GM12864 (cell line): ENCODE measurements at places on chromosomes 13 and 19.

DNA sequence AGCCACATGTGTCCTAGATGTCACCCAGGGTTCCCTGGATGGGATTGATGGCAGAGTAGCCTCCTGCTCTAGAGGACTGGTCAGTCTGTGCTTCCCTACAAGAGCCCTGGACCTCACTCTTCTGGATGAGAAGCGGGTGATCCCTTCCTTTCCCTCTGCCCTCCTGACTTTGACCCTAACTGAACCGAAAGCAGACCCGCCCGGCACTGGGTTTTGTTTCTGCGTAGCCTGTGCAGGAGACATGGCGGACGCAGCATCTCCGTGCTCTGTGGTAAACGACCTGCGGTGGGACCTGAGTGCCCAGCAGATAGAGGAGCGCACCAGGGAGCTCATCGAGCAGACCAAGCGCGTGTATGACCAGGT, 4.9 kb downstream of the THOP1 start:
- DNase-seq: no peak

- no peak for DNase-seq
These were observed 497.3 kb downstream of the KLF5 start for GRCh38 chr13:73556128-73556527.

GRCh38 chr13:101752432-101752831, 300.0 kb downstream of the ITGBL1 start:
- DNase-seq: no peak

- no peak for DNase-seq
These were observed 6.6 kb downstream of the RAB20 start for GRCh38 chr13:110554946-110555345.

- DNase-seq: no peak
These were observed 2.3 kb downstream of the TFDP1 start for GRCh38 chr13:113586661-113587479.

DNA sequence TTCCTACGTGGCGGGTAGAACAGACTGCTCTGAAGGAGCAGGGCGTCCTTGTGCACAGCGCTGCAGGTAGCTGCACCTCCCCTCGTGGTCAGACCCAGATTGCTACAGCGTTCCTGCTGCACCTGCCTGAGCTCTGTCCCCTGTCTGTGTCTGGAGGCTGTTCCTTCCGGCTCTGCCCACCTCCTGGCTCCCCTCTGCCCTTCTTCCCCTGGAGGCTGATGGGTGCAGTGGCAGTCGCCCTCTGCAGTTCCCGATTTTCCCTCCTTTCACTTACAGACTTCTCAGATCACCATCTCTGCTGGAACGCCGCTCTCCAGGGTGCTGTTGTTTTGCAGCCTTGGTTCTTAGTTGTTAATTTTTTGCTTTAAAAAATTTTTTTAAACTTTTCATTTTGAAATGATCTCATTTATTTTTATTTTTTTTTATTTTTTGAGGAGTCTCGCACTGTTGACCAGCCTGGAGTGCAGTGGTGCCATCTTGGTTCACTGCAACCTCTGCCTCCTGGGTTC, 53.6 kb downstream of the SMARCA4 start:
- no peak for DNase-seq

DNA sequence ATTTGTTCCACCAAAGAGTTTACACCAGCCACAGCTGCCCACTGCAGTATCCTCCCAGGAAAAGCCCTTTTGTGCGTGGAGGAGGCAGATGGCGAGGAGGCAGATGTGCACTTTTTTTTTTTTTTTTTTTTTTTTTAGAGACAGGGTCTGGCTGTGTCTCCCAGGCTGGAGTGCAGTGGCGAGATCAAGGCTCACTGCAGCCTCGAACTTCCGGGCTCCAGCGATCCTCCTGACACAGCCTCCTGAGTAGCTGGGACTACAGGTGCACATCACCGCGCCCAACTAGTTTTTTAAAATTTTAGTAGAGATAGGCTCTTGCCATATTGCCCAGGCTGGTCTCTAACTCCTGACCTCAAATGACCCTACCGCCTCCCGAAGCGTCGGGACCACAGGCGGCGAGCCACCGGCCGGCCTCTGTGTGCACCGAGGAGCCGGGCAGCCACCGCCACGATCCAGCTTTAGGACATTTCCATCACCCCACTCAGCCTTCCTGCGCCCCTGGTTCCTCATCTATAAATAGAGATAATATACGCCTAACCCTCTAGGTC, 563 bp upstream of the PDCD5 start:
- DNase-seq: no peak

- DNase-seq: no peak
These were observed 24.2 kb upstream of the IGFL1 start for GRCh38 chr19:46205183-46205984.

DNA sequence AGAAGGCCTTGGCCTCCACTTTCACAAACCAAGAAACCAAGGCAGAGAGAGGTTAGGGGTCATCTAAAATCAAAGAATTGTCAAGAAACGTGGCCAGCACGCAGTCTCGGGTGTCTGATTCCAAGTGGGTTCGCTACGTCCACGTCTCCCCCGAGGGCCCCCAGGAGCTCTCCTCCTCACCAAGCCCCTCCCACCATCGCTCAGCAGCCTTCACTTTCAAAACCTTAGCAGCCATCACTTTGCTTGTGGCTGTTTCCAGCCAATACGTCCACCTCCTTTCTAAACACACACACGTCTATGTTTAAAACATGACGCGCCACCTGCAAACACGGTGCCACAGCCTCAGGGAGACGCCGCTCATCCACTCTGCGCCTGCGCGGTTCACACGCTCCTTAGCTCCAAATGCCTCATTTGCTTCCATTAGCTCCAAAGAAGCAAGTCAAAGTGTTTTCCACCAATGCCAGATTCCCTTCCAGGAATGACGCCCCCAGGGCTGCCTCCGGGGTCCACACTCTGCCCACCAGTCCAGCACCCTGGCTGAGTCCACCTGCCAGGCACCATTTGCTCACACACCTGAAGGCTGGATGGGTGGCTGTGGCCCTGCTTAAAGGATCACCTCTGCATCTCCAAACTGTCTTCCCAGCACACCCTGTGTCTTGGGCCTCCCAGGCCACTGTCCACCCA, 5.5 kb downstream of the RASA3 start:
- DNase-seq: no peak

GRCh38 chr13:112967686-112968379, 1.2 kb upstream of the MCF2L start:
- no peak for DNase-seq

GRCh38 chr13:113643593-113643992, 14.4 kb downstream of the ATP4B start:
- no peak for DNase-seq

DNA sequence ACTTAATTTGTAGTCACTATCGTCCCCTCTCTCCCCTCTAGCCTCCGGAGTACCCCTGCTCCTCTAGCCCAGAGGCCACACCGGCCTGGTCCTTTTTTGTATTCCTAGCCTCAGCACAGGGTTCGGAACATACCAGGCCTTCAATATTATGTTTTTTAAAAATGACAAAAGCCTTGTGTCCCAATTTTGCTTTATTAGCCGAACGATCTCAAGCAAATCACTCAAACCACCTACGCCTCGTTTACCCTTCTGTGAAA, 463 bp upstream of the POMP start:
- DNase-seq: no peak

DNA sequence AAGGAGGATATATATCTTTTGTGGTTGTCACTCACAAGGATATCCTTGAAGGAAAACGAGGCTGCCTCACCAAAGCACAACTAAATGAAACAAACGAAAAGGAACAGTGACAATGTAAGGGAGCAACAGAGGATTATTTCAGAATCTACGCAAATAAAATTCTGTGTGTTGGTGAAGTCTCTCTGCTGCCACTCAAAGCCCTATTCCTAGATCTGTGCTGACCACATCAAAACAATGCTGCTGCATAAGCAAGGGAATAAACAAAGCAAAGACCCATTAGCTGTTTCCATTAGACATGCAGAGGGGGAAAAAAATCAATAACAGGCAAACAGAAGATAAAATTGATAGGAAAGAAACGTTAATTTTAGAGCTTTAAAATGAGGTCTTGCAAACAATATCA, 204.4 kb downstream of the MZT1 start:
- no peak for DNase-seq

DNA sequence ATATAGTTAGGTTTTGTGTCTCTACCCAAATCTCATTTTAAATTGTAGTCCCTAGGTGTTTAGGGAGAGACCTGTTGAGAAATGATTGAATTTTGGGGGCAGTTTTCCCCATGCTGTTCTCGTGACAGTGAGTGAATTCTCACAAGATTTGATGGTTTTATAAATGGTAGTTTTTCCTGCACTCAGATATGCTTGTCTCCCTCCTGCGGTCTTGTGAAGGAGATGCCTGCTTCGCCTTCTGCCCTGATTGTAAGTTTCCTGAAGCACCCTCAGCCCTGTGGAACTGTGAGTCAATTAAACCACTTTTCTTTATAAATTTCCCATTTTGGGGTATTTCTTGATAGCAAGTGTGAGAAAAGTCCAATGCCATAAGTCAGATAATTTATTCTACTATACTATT, 1977.5 kb upstream of the PCDH20 start:
- no peak for DNase-seq

DNA sequence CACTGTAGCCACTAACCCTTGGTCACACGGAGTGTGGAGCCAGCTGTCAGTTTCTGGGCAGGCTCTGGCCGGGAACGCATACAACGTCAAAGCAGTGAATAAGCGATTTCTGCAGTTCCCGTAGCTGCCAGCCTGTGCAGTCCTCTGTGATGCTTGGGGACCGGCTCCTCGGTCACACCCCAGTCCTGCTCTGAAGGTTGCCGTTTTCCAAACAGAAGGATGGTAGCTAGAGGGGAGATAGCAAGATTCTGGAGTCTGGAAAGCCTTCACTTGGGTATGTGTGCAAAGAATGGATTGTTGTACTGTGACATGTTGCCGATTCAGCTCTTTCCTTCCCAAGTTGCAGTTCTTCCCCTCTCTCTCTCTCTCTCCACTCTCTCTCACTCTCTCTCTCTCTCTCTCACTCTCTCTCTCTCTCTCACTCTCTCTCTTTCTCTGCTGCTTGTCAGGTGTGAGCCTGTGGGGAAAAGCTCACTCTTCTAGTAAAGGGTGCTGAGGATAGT, 38.7 kb upstream of the C1QTNF9 start:
- peak; percentile 51 for DNase-seq

DNA sequence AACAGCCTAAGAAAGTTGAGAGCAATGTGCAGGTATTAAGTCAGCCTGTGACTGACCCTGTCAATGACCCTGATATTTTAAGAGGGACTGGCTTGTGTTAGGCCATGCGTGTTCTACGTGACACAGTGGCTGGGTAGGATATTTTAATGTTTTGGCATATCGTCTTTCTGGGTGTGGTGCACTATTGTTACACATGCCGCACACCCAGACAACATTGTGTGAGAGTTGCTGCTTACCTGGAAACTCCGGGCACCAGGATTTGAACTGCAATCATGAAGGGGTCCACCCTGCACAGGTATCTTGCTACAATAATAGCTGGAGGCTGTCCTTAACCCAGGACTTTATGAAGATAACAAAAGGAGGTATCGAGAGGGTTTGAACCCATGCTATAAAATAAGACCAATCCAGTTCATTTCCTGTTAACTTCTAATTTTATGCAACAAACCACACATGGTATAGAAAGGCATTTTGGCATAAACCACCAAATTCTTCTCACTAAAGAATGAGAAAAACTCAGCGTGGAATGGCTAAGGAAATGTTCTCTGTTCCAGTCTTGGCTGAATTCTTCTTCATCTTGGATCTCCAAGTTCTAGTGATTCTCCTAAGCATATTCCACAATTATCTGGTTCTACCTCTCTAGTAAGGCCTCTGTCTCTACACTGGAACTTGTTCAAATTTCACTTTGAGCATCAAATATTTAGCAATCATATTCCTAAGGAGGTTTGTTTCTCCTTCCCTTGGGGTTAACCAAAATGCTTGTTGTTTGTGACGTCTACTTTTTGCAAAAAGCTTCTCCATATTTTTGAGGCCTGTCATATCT, 38.7 kb upstream of the POMP start:
- DNase-seq: no peak

- DNase-seq: no peak
These were observed at the start of gene TGFBR3L for GRCh38 chr19:7914598-7915045. Gene TGFBR3L, plus strand, starts transcription at chr19:7914830.

GRCh38 chr19:1238369-1239303, 831 bp upstream of the CBARP start:
- no peak for DNase-seq

GRCh38 chr13:88086577-88086976, 415.4 kb downstream of the SLITRK5 start:
- DNase-seq: no peak

DNA sequence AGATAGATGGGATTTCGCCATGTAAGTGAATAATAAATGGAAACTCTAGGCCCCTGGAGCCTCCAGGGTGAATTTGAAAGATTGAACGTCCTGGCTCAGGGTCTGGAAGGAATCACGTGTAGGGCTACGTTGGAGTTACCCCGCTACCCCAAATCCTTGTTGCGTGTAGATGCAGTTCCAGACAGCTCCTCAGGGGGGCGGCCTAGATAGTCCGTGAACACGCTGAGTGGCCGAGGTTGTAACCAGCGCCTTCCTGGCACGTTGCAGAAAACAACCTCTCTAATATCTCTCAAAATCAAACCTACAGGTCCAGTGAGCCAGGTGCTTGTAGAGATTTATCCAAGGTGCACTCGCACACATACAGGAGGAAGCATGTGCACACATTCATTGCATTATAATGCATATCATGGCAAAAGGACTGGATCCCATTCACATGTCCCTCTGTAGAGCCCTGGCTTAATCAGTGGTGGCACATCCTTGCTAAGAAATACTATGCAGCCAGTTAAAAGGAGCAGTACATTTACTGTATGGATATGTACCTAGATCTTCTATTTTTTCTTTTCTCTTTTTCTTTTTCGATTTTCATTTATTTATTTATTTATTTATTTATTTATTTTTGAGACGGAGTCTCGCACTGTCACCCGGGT, 2.5 kb upstream of the KEAP1 start:
- no peak for DNase-seq

DNA sequence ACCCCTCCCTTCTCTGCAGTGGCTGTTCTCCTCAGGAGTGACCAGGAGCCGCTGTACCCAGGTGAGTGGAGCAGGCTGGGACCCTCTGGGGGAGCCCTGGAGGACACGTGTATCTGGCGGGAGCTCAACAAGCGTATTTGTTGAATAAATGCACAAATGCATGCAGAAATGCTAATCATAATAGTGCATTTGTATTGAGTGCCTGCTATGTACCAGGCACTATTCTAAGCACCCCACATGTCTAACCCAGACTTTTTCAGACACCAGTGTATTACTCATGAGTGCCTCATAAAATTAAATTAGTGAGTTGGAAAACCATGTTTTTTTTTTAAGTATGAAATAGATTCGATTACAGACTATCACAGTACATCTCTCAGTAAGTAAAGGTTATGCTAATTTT, 7.9 kb downstream of the HPN start:
- DNase-seq: no peak

DNA sequence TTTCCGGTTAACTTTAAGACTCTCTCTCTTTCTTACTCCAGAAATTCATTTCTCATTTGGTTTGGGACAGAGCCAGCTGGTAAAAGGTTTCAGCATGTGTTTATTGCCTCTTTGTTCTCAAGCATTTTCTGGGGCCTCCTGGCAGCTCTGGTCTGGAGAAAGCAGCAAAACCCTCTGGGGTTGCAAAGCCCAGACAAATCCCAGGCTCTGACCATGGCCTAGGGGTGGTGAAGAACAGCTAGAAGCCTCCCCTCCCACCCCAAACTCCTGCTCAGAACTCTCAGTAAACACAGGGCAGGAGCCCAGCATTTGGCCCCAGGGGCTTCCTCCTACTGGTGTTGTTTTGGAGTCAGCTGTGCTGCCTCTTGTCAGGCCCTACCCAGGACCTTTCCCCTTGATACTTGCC, 124.2 kb upstream of the SERP2 start:
- no peak for DNase-seq
